Activated CD8-positive, alpha-beta memory T cell treated with anti-CD3 and anti-CD28 coated beads for 1 hour (primary cell): ENCODE measurements at places on chromosomes 6 and 20.

GRCh38 chr20:63270606-63271325 lies 1.8 kb upstream of the ARFGAP1 start:
- DNase-seq: no peak

GRCh38 chr20:34938466-34939163 lies 17.0 kb downstream of the GSS start:
- DNase-seq: no peak

GRCh38 chr20:63856098-63856511 lies 5.2 kb upstream of the ABHD16B start:
- DNase-seq: no peak

GRCh38 chr20:44392776-44393607 lies 37.5 kb downstream of the HNF4A start:
- DNase-seq: no peak

DNA sequence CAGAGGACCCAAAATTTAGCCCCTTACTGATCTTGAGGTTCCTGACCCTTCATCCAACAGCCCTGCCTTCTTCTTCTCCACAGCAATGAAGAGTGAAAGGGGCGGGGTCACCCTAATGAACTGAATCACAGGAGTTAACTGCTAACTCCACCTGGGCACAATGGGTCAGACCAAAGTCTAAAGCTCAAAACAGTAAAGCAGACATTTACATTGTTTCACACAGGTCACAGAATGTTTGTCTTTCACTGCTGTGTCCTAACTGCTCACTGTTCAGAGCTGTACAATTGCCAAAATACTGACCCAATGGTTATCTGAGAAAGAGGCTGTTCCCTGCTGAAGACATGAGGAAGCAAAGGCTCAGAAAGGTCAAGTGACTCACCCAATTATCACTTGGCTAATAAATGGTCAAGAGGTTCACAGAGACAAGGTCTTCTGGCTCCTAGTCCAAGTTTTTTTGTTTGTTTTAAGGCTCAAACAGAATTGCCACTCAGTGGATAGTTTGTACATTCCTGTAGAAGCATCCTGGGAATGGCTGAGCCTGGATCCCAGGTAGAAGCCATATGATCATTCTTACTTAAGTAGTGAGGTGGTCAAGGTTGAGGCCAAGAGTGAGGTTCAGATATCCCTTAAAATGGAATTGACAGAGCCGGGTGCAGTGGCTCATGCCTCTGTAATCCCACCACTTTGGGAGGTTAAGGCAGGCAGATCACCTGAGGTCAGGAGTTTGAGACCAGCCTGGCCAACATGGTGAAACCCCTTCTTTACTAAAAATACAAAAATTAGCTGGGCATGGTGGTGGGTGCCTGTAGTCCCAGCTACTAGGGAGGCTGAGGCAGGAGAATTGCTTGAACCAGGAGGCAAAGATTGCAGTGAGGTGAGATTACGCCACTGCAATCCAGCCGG lies 35.1 kb upstream of the FAM83C start:
- DNase-seq: no peak
